Fibroblast of skin of left biceps (primary cell): ENCODE measurements at places on chromosomes 4 and X.

GRCh38 chrX:14903891-14904290 is 30.7 kb downstream of the MOSPD2 start:
- DNase-seq, result no peak

- peak; percentile 85 for DNase-seq
Measured at GRCh38 chr4:112296949-112297880, at the start of gene ALPK1. TSS of gene ALPK1 (plus strand) at chr4:112297369.

- DNase-seq, result no peak
Measured at GRCh38 chr4:165204462-165204830, 2.9 kb upstream of the KLHL2 start.

- DNase-seq, result no peak
Measured at GRCh38 chr4:38805530-38806145, 1.0 kb upstream of the TLR1 start.

DNA sequence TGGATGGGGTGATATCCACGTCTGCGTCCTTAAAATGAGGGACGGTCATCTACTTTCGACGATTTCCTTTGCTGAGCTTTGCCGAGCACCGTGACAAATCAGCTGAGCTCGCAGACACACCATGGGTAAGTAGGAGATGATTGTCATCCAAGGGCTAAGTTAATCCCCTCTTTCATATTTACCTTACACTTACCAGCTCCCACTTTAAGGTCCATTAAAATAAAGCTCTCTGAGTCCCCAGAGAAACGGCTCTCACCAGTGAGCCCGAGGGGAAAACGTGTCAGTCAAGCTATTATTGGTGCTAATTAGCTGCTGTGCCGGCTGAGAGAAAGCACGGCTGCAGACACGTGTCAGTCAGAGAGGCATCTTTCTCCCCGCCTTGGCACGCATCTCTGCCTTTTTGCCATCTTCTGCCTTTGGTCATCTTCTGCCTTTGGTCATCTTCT is 72.2 kb downstream of the CRLF2 start:
- no peak for DNase-seq

DNA sequence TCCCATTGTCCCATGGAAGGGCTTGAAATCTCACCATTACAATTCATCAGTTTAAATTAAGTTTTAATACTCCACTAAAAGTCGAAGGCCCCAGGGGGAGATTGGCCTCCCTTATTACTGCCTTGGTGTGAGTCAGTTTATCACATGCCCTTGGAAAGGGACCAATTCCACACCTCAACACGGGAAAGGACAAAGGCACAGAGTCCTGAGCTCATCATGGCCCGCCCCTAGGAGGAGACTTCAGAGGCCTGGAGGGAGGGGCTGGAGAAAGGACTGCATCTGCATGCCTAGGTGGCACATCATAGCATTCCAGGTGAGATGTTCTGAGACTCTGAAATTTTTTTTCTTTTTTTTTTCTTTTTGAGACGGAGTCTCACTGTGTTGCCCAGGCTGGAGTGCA is 2.8 kb upstream of the SEL1L3 start:
- no peak for DNase-seq

- DNase-seq, result peak; percentile 15
Measured at GRCh38 chr4:120491481-120491880, 424.8 kb upstream of the MAD2L1 start.
